ENCODE measurements at places on chromosomes 16 and 17. TPM values are rescaled to one million over a fixed set of nuclear protein-coding genes. Genes with fewer than 3 reads are reported as not detected.

GRCh38 chr17:80604009-80604669 is 59.5 kb downstream of the RPTOR start:
- no peak for DNase-seq

The FBXO39 gene
- total RNA-seq: 6.9 TPM

- DNase-seq: no peak
Measured at GRCh38 chr17:28545787-28546415, 6.5 kb downstream of the UNC119 start.

DNA sequence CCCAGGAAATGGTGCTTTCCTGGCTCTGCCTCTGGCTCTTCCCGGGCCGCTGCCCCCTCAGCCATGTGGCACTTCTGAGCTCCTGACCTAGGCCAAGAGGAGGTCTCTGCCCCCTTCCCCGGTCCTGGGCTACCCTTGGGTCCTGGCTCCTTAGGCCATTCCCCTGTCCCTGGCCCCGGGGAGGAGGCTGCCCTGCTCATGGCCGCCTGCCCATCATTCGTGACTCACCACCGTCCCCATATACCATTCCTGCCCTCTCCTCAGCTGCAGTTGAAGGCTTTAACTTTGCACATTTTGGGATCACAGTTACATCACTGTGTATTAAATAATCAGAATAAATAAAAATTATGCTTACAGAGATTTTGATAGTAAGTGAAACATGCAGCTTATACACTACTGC is 69.0 kb downstream of the GRIN2A start:
- DNase-seq: no peak

The CSHL1 gene
- not detected for total RNA-seq

- no peak for DNase-seq
Measured at GRCh38 chr16:58085584-58086251, 43.5 kb downstream of the CFAP20 start.

DNA sequence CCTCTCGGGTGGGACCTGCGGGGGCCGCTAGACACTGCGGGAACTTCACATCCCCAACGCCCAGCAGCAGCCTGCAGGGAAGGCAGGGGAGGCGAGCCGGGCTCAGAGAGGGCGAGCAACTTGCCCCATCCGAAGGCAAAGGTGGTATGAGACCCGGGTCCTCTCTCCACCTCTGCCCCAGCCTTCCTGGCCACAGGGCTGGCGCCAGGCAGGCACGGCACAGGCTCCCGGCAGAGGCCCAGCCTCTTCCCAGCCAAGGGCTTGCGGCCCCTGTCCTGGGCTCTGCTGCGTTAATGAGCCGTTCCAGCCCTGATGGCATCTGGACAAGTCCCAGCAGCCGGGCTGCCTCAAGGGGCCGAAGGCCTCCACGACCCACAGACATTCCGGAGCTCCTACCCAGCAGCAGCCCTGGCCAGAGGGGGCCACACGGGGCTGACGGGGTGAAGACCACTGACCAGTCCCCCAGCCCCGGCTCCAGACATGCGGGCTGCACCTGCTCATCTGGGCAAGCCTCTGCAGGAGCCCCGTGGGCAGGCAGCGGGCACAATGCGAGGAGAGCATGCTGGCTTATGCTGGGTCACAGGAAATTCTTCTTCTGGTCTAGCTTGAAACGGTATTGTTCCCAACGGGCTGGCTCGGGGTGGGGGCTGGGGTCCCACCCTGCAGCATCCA is 1.2 kb upstream of the HS3ST6 start:
- DNase-seq: no peak

DNA sequence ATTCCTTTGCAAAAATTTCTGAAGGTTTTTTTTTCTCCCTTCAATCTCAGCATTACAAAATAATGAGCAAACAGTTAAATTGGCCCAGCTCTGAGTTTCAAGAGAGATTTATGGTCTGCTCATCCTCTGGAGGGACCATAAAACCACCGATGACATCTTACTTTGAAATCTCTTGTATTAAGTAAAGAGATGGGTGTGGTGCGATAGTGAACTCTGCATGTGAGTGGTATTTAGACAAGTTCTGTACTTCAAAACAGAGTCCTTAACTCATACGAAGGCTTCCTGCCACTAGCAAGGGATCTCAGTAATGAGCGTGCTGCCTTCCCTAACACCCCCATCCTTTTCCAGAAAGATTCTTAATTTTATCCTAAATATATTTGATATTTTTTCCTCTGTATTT is 2.1 kb downstream of the FAM20A start:
- no peak for DNase-seq

DNA sequence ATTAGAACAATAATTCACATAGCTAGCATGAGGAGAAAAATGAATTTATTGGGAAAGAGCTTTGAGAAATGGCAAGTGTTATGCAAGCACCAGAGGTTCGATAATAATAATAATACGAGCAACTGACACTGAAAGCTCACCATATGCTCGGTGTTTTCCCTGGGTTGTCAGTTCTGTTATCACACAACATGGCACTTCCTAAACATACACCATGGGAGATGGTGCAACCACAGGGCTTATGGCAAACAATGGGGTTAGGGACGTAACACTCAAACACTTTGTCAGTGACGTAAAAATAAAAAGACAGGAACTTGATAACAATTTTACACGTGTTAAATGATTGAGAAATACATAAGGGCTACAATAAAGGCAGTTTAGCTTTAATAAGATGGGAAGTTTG is 23.7 kb downstream of the OR1D5 start:
- DNase-seq: peak; percentile 42

The GSDMA gene
- total RNA-seq: not detected

GRCh38 chr17:64326420-64327054 is 63.5 kb upstream of the TEX2 start:
- peak; percentile 81 for DNase-seq

GRCh38 chr16:79757968-79758367 is 157.4 kb upstream of the MAF start:
- DNase-seq: no peak

The ITPRIPL2 gene
- 28.4 TPM for total RNA-seq

The LRRC37A gene
- total RNA-seq: 2.6 TPM

DNA sequence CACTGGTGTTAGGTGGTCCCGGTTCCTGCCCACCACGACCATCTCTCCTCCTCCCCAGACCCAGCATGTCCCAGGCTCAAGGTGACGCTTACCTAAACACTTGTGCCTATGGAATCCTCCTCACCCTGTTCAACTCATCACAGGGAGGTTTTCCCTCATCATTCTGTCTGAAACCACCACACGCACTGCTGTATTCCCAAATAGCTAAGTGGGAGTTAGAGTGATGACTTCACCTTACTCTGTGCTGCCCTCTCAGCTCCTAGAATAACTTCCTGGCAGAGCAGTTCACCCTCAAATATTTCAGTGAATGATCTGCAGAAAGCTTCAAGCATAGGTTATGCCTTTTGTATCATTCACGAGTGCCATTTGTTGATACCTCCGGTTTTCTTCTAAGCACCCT is 216.5 kb downstream of the CPPED1 start:
- DNase-seq: no peak

GRCh38 chr17:57708410-57708809 is 36.7 kb downstream of the CCDC182 start:
- DNase-seq: no peak

GRCh38 chr17:17398188-17398942 is 78.4 kb upstream of the MED9 start:
- DNase-seq: no peak

The C16orf96 gene
- under 0.01 TPM for total RNA-seq

DNA sequence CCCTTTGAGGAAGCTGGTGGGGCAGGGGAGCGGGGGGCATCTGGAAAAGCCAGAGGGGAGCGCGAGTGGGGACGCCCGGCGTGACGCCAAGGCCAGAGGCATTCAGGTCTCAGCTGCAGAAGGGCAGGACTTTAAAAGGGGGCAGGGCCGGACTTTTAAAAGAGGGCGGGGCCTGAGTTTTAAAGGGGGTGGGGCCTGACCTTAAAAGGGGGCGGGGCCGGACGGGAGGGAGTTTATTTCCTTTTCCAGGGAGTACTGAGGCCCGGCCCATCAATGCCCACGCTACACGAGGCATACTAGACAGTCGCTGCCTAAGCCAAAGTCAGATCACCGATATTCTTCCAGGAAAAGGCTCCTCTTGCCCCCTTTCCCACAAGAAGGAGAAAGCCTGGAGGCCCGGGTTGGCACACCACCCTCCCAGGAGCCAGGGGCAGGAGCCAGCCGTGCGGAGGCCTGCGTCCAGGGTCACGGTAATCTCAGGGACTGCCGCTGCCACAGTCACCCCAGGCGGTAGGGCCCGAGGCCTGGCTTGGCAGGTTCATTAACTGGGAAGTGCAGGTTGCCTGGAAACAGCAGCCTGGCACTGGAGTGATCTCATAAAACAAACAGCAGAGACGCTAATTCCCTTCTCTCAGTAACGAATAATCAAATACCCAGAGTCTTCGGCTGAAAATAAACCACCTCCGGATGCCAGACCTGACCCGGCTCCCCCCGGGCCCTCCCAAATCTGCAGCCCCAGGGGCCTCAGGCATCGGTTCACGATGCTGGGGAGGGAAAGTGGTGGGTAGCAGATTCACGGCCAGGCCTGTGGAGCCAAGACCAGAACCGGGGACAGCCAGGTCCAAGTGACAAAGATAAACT is 90.7 kb downstream of the TIMM22 start:
- DNase-seq: peak; percentile 72

DNA sequence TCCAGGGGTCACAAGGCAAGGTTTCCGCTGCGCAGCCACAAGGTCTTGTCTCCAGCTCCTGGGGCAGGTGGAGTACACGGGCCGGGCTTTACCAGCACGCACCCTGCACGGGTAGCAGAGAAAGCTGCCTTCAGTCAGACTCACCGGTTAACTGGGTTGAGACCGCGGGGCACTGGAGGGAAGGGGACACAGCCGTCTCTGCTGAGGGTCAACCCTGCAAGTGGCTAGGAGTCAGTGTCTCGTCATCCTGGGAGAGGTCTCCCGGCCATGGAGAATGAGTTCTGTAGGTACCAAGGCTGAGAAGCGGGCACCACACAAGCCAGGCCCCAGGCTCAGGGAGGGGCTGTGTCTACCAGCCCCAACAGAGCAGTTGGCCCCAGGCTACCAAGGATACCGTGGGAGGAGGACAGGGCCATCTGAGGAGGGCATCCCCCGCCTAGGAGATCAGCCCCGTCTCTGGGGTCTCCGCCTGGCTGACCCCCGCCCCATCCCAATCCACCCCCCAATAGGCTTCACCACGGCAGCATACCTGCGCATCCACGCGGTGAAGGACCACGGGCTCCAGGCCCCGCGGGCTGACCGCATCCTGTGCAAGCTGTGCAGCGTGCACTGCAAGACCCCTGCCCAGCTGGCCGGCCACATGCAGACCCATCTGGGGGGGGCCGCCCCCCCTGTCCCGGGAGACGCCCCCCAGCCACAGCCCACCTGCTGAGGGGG is 2.8 kb upstream of the PRRT2 start:
- DNase-seq: no peak

GRCh38 chr17:79573196-79573896 is 37.5 kb downstream of the RBFOX3 start:
- no peak for DNase-seq

The STAC2 gene
- total RNA-seq: not detected

GRCh38 chr16:29198731-29199521 is 207.6 kb downstream of the NPIPB11 start:
- no peak for DNase-seq

DNA sequence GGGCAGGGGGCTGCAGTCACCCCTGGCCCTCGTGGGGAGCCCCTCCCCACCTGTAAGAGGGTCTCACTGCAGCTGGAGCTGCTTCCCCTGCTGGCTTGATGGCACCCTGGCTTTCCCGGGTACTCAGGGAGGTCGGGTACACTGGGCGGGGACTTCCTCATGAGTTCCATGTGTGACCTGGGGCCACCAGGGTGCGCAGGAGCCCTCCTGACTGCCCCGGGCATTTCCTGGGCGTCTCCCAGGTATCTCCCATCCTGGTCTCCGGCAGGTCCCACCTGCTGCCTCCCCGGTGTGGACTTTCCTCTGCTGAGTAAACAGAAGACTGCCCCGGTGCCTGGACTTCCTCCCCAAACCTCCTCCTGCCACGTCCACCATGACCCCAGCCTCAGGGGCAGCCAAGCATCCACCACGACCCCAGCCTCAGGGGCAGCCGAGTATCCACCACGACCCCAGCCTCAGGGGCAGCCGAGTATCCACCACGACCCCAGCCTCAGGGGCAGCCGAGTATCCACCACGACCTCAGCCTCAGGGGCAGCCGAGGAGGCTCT is 40.9 kb downstream of the CBFA2T3 start:
- DNase-seq: no peak

The SLC6A2 gene
- not detected for total RNA-seq

The C17orf58 gene
- 32.7 TPM for total RNA-seq

- DNase-seq: peak; percentile 46
Measured at GRCh38 chr17:4446326-4447071, 12.8 kb downstream of the SPNS3 start.

- peak; percentile 41 for DNase-seq
Measured at GRCh38 chr17:15885770-15886169, 59.2 kb upstream of the ADORA2B start.

DNA sequence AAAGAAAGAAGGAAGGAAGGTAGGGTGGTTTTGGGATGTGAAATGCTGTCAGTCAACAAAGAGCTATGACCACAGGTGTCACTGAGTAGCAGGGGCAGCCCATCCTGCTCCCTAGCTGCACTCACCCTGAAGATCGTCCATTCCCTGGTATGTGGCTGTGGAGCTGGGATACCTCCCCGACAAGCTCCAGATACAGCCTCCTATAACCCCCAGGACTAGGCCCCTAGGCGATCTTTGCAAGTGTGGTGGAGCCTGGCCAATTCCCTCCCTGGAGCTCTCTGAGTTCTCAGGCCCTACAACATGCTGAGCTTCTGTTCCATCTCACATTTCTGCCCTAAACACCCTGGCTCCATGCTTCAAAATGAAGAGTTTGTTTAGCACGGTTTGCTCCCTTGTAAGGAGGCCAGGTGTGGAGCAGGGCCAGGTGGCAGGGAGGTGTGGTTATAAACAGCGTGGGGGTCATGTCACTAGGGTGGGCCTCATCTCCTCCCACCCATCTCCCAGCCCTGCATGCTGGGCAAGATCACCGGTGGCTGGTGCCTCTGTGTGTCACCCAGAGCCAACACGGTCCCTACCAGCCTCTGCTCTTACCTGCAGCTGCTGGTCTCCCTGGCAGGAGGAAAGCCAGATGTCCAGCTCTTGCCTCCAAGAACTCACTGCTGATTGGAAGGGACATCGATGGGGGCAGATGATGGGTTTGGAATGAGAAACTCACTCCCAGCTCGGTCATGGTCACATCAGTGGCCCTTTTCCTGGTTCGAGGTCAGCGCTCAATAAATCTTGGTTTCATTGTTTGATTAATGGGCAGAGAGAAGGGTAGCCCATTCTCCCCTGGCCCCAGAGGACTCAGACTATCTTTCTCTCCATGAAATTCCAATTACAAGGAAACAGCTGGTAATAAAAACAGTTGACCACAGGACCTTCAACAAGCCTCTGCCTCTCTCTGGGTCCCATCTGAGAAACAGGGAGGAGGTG is 511.0 kb upstream of the CDH5 start:
- DNase-seq: no peak

The MT1F gene
- total RNA-seq: 0.20 TPM

DNA sequence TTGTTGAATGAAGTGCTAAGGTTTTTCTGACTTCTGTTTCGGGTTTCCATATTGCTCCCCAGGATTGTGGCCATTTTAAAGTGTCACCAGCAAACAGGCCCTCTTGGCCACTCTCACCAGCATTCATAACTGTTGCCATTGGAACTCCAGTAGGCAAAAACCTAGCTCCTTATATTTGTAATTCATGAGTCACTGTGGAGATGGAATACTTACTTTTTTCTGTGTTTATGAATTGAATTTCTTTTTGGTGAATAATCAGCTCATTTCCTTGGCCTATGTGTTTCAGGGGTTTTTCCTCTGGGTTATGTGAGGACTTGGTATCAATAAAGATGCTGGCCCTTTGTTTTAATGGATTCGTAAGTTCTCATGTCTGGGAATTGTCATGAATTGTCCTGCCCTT is 255.1 kb downstream of the SNX29 start:
- peak; percentile 62 for DNase-seq

- no peak for DNase-seq
Measured at GRCh38 chr17:57111386-57111785, 26.3 kb downstream of the AKAP1 start.
